ENCODE measurements at places on chromosomes 3 and 15.

- no peak for DNase-seq
These were observed 903.7 kb downstream of the EPHA3 start for GRCh38 chr3:90011131-90011530.

DNA sequence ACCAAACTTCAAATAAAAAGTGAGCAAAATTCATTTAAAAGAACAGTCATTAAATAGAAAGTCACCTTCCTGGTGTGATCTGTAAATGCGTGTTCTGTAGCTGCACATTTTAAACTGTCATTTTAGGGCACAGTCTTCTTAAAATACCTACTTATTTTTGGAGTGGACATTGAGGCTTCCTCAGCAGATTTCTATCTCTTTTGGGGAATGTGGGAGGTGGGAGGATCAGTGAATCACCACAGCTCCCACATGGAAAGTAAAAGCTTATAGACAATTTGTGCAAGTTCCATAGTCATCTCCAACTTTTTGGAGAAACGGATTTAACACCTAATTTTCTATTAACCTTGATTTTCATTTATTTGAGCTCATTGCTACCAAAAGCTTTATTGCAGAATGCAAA is 21.0 kb upstream of the MOBP start:
- DNase-seq = no peak

DNA sequence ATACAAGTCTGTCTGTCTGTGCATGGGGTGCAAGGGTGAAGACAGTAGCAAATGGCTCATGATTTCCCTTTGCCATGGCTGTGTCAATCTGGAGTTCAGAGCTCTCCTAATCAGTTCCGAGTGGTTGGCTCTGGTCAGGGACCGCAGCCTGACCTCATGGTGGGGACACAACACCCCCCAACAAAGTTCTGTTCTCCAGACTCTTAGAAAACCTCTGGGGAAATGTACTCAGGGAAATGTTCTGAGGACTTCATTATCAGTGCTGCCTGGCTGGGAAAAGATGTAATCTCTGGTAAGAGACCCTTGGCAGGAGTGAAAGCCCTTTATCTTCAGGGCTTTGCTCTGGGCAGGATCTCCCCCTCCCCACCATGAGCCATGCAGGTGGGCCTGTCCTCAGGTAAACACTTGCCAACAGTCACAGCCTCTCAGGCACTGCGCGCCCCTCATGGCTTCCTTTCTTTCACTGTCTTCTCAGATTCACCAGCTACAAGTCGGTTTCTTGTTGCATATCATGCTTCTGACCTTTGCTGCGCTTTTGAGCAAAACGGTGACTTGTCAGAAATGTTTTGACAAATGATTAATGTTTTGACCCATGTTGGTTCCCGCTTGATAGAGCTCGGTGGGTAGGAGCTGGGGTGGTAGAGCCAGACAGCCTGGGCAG is 95.5 kb downstream of the ST6GAL1 start:
- no peak for DNase-seq

- DNase-seq = no peak
These were observed 210.8 kb downstream of the GAP43 start for GRCh38 chr3:115834068-115834467.
